Forelimb muscle (tissue), 1 donor: ENCODE measurements at places on chromosomes 4 and X. TPM values are rescaled to one million over a fixed set of nuclear protein-coding genes. Genes with fewer than 3 reads are reported as not detected.

DNA sequence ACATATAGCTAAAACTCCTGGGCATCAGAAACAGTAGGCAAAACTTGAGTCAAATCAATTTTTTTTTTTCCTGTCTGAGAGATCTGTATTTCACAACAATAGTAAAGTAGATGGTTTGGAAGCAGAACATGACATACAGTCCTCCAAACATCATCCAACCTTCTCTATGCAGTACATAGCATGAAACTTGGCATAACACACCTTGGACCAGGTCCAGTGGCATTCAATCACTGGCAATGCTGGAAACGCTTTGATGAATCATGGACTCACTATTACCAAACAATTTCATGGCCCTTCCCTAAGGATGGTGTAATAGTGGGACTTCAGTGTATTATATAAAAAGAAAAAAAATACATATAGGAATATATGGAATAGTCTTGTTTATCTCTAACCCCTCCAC is 154.6 kb downstream of the FMR1NB start:
- no peak for DNase-seq

CTAG1B gene
- polyA plus RNA-seq: not detected

DNA sequence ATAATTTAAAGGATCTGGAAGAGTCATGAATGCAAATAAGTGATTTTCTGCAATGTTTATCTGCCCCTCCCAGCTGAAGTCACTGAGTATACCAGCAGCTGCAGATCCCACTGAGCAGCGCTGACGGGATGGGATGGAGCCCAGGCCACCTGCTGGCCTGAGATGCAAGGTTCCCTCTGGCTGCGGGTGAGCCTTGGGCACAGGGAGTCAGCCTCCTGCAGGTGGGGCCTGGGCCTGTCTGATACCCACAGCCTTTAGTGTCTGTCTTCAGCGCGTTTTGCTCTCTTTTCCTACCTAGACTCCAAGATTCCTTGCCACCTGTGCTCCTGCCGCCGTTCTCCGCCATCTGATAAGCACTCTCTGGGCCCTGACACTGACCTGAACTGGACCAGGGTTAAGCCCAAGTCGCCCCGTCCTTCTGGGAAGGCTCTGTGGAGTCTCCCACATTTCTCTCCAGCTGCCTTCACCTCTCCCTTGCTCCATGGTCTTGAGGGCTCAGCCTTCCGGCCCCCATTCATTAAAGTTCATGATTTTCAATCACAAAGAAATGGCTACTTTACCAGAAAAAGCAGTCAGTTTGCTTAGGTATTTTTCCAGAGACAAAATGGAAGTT is 223.1 kb upstream of the FAT1 start:
- no peak for DNase-seq

DNA sequence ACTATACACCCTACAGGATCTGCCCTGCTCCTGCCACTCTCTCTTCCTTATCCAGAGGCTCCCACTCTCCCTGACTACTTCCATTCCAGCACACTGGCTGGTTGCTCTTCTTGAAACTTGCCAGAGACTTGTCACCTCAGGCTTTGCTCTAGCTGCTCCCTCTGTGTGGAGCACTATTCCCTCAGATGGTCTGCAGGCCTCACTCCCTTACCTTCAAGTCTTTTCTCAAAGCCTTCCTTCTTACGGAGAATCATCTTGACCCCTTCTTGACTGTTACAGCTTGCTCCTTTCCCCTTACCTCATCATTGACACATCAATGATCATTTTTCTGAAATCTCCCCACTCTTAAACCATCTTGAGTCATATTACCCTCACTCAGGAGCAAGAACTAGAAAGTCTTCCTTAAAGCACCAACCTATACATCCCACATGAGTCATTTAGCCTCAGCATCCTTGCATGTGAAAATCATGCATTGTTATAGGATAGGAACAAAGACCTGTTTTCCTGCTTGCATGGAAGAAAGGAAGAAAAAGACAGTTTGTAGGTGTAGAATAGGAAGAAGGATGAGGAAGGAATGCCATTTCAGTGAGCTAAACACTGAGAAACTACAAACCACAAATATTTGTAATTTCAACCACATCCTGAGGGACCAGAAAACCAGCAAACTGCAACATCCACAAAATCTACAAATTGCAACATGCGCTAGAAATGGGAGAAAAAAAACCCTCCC is 55.7 kb downstream of the ANTXR2 start:
- DNase-seq: no peak

DNA sequence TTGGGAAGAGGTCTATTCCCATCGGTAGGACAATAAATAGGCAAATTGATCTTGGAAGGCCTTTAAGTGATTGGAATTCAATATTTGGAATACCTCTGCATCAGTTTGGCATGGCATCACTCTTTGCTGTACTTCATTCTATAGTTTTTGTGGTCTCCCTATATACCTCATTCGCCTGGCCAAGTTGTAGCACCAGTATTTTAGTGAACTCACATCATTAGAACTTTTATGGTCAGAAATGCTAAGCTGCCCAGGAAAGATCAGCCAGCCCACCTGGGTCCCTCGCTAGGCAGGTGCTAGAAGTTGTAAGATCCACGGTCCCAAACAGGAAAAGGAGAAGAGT is 40.3 kb downstream of the ZCCHC13 start:
- no peak for DNase-seq
